ENCODE measurements at places on chromosomes 13 and 19.

- no peak for DNase-seq
These were observed 38.0 kb downstream of the BICRA start for GRCh38 chr19:47646924-47647323.

- peak; percentile 34 for DNase-seq
These were observed 8.2 kb downstream of the SMIM24 start for GRCh38 chr19:3471954-3472655.

- no peak for DNase-seq
These were observed 4.2 kb upstream of the CCNA1 start for GRCh38 chr13:36428086-36428485.

GRCh38 chr13:43360892-43361610, 337.7 kb downstream of the DNAJC15 start:
- DNase-seq, result peak; percentile 16

DNA sequence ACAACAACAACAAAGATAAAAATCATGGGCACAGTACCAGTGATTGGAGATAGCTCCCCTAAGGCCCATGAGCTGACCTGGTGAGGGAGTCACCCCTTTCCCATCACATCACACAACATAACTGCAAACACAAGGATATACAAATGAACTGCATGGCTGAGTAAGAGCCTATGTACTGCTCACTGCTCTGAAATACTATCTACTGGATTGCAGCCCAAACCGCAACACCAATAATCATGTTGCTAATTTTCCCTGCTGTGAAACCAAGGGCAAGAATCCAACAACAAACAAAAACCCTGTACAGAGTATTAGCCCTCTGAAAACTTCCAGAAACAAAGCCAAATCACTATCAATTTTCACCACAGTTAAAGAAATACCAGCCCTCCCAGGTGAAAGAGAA, 1893.2 kb downstream of the PCDH9 start:
- DNase-seq, result peak; percentile 46

DNA sequence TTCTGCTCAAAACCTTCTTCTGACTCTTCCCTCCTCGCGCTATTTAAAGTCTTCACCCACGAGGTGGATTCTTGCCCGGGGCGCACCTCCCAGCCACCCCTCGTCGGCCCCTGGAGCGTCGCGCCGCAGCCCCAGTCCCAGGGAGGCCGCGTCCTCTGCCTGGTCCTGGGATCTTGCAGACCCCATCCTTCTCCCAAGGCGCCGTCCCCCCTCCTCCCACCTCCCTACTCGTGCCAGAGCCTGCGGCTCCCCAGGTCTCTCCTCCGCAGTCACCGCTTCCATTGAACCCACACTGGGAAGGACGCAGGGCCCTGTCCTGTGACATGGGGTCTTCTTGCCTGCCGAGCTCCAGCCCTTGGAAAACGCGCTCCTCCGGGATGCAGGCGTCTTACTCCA, 486 bp downstream of the ZNF808 start:
- peak; percentile 6 for DNase-seq

- no peak for DNase-seq
These were observed 984.1 kb downstream of the UQCRFS1 start for GRCh38 chr19:28228854-28229253.

DNA sequence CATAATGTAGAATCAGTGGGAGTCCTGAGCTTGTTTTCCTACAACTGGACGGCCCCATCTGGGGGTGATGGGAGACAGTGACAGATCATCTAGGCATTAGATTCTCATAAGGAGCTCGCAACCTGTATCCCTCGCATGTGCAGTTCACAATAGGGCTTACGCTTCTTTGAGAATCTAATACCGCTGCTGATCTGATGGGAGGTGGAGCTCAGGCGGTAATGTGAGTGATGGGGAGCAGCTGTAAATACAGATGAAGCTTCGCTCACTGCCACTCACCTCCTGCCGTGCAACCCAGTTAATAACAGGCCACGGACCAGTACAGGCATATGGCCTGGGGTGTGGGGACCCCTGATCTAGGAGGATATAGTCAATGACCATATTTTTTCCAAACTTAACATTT, 38.8 kb downstream of the RCBTB1 start:
- no peak for DNase-seq

DNA sequence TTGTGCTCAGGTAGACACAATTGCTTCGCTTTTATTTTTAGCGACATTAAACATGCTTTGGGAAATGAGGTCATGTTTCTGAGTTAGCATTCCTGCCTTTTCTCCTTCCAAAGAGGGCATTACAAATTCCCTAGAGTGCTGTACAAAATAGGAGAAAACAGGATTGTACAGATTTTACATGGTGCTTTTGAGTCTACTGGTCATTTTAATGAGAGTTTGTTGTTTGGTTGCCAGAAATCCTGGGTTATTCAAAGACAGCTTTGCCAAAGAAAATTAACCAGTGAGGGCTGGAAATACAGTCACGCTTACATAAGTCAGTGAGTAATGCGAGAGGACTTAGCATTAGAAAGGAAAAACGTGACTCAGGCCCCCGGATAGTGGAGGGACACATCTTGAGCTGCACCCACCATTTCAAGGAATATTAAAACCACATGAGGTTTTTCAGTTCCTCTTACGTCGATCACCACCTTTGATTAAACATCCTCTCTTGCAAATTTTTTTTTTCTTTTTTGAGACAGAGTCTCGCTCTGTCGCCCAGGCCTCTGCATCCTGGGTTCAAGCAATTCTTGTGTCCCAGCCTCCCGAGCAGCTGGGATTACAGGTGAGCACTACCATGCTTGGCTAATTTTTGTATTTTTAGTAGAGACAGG, 55.4 kb downstream of the SACS start:
- peak; percentile 100 for DNase-seq

- peak; percentile 72 for DNase-seq
These were observed 69.1 kb upstream of the POSTN start for GRCh38 chr13:37667702-37668101.

DNA sequence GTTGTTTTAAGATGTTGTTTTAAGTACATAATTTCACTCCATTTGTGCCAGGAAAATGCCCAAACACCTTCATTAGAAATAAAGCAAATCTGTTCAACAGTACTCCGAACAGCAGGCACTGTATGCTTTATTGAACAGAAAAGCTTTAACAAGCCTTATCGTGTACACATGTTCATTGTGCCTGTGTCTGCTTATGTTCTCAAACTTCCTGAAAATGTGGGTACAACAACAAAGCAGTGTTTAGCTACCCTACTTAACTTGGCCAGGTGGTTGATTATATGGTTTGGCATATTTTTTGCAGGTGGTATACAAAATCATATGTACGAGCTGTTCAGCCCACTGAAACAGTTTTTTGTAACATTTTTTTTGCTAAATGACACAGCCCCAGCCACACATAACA, 718.0 kb downstream of the DACH1 start:
- no peak for DNase-seq

DNA sequence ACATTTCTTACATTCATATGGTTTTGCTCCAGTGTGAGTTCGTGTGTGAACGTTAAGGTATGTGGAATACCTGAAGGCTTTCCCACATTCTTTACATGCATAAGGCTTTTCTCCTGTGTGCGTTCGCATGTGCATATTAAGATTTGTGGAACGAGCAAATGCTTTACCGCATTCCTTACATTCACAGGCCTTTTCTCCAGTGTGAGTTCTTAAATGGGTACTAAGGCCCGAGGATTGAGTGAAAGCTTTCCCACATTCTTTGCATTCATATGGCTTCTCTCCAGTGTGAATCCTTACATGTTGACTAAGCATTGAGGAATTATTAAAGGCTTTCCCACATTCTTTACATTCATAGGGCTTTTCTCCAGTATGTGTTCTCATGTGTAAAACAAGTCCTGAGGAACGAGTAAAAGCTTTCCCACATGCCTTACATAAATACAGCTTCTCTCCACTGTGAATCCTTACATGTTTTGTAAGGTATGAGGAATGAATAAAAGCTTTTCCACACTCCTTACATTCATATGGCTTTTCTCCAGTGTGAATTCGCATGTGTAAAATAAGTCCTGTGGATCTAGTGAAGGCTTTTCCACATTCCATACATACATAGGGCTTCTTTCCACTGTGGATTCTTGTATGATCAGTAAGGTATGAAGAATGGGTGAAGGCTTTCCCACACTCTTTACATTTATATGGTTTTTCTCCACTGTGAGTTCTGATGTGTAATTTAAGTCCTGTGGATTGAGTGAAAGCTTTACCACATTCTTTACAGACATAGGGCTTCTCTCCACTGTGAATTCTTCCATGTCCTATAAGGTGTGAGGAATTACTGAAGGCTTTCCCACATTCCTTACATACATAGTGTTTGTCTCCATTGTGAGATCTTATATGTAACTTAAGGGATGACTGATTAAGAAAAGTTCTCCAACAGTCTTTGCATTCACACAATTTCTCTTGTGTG, 10.7 kb downstream of the ZNF846 start:
- DNase-seq, result peak; percentile 17

GRCh38 chr19:43078311-43078710, 4.2 kb downstream of the PSG2 start:
- DNase-seq, result peak; percentile 91

DNA sequence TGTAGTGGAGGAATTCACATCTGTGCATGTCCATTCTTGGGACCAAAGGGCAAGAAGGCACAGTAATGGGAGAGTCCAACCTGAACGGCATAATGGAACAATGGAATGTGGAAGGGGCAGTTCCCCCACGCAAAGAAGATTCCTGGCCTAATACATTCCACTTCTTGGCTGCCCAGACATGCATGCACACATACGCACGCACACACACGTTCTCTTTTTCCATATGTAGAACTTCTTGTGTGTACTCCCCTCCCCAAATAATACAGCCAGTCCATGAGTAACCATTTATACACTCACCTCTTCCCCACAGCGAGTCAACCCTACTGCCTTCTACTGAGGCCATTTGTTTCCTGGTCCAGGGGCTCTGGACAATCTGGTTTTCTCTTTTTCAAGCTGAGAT, 6.0 kb upstream of the STK24 start:
- DNase-seq, result no peak

DNA sequence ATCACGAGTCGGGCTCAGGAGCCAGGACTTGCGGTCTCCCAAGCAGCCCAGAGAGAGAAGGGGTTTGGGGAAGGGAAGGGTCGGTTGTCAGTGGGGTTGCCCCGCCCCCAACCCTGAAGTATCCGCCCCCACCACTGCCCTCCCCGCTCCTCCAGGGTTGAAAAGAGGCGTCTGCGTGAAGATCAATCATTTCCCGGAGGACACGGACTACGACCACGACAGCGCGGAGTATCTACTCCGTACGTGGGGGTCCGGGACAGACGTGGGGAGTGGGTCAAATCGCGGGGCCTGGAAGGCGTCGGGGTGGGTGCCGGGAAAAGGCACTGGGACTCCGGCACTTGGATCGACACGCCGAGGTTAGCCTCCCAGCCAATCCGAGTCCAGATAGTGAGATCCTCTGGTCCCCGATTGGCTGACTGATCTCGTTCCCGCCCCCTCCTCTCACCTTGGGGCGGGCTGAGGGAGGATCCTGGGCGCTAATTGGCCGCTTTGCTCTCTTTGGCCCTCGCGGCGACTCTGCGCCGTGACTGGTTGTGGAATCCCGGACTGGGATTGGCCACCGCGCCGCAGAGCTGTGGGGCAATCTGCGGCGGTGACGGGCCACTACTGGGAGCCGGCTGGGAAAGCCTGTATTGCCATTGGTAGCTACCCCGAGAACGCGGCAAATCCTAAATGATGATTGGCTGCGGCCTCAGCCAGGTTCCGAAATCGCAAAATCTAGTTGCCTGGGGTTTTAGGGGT, 13.3 kb upstream of the CACNG6 start:
- peak; percentile 84 for DNase-seq

DNA sequence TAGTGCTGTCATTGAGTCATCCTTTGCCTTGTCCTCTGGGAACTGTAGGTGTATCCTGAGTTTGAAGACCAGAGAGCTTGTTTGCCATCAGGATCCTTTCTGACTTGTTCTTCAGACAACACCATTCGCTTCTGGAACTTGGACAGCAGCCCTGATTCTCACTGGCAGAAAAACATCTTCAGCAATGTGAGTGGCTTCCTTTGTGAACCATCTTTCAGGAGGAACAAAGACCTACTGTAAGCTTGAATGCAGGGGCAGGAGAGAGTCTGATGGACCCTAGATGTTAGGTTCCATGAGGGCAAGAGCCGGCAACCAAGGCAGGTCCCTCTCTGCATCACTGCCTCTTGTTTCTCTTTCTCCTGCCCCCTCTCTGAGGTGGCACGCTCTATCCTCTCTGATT, 26.7 kb downstream of the WDR62 start:
- no peak for DNase-seq

GRCh38 chr13:111461445-111462149, 141.2 kb downstream of the TEX29 start:
- DNase-seq, result no peak

GRCh38 chr13:102584434-102584833, 12.4 kb upstream of the TPP2 start:
- DNase-seq, result no peak

DNA sequence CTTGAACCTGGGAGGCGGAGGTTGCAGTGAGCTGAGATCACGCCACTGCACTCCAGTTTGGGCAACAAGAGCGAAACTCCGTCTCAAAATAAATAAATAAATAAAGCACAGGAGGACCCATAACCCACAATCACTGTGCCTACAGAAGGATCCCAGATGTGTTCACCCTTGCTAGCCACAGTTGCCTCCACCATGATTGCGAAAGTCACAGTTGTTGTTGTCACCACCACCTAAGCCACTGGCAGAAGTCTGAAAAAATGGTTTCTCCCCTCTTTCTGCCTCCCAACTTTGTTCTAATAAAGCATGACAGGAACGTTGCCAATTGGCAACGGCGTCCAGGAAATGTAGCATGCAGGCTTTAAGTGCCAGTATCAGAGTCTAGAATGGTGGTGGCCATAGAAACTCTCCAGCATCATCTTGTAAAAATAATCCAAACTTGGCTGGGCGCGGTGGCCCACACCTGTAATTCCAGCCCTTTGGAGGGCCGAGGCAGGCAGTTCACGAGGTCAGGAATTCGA, 2.2 kb upstream of the EPS15L1 start:
- DNase-seq, result no peak

Measured in EH (cell line).